ENCODE measurements at places on chromosomes 16 and 17. TPM values are rescaled to one million over a fixed set of nuclear protein-coding genes. Genes with fewer than 3 reads are reported as not detected.

Gene OR3A2
- 0.46 TPM for total RNA-seq

DNA sequence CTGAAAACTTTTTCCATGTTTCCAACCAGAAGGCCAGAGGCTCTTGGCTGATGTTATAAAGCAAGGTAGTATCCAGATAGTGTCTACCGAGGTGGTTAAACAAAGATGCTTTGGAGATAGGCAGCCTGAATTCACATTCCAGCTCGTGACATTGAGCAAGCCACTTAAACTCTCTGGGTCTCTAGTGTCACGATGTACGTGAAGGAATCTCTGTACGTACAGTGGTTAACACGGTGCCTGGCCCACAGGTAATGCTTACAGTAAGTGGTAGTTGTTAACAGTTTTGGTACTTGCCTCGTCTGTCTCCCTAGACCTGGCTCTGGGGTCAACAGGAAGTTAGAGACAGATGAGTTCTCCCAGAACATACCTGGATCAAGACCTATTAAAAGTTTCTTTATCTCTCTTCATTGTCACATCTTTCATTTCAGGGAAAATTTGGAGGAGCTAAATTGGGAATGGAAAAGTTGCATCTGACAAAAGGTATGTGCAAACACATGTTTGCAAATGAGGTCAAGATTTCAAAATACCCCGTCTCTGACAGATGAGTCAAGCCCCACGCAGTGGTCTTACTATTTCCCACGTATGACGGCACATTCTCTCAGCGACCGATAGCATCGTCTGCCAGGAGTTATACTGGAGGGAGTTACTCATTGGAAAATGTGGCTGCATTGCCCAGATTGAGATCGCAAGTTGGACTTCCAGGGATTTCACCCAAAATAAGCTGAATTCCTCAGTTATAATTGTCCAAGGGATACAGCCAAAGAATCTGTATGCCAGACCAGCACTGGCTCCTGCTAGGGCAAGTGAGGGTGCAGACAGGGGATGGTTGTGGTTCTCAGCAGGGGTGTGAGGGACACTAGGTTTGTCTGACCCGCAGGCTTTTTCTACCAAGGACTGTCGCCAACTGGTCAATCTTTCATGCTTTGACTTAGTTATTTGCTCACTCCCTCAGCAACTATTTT, 18.9 kb upstream of the MYH10 start:
- DNase-seq: no peak

DNA sequence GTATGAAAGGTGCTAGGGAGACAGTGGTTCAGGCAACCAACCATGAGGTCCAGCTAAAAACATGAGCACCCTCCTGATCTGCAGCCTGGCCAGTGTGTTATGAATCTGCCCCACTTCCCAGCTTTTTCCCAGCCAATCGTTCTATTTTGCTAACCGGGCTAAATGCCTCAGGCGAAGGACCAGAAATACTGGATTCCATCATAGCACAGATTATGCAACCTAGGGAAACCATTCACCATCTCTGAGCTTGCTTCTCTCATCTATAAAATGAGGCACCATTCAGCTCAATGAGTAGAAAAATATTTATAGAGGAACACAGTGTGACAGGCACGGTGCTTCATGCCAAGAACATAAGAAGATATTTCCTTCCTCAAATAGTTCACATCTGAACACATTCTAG, 45.2 kb upstream of the NUDT7 start:
- no peak for DNase-seq

Gene PRM3
- not detected for total RNA-seq

Gene SEC14L1
- 92.2 TPM for total RNA-seq

GRCh38 chr17:7132511-7133094, 18.0 kb upstream of the ASGR2 start:
- DNase-seq: peak; percentile 41

Gene ESRP2
- 0.34 TPM for total RNA-seq

Gene EPX
- not detected for total RNA-seq

Gene CDH8
- total RNA-seq: not detected

DNA sequence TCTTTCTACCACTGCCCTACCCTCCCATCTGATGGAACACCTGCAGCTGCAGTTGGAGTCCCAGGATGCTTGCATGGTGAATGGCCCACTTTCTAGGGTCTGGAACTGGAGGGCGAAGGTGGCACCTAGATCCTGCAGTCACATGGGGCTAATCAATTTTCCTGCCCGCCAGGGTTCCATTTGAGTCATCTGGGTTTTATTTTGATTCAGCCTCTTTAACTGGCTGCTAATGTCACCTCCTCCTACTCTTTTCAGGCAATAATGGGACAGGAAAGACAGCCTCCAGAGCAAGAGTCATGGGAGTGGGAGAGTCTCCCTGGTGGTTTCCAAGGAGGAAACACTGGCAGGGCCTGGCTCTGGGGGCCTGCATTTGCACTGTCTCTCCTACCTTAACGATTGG, 3.8 kb upstream of the TBKBP1 start:
- no peak for DNase-seq

DNA sequence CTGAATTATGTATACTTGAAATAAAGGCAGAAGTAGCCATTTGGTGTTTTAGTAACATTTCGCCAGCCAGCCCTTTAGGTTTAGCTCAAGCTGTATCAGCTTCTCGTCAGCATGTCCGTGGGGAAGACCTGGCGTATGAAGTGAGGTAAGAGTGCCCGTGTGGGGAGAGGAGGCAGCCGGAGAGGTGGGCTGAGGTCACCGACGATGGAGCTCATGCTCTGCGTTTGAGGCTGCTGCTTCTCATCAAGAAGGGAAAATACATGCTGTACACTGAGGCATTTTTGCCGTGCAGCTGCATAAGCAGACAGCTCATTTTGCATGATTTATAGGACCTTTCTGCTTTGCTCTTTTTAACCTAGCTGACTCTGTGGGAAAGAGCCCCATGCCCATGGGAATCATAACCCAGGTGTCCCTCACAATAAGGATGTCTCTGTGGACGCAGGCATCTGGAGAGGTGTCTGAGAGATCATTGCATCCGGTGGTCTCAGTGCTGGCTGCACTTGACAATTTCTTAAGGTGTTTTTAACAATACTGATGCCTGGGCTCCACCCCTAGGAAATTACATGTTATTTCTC, 179.1 kb downstream of the ABCC12 start:
- DNase-seq: no peak

DNA sequence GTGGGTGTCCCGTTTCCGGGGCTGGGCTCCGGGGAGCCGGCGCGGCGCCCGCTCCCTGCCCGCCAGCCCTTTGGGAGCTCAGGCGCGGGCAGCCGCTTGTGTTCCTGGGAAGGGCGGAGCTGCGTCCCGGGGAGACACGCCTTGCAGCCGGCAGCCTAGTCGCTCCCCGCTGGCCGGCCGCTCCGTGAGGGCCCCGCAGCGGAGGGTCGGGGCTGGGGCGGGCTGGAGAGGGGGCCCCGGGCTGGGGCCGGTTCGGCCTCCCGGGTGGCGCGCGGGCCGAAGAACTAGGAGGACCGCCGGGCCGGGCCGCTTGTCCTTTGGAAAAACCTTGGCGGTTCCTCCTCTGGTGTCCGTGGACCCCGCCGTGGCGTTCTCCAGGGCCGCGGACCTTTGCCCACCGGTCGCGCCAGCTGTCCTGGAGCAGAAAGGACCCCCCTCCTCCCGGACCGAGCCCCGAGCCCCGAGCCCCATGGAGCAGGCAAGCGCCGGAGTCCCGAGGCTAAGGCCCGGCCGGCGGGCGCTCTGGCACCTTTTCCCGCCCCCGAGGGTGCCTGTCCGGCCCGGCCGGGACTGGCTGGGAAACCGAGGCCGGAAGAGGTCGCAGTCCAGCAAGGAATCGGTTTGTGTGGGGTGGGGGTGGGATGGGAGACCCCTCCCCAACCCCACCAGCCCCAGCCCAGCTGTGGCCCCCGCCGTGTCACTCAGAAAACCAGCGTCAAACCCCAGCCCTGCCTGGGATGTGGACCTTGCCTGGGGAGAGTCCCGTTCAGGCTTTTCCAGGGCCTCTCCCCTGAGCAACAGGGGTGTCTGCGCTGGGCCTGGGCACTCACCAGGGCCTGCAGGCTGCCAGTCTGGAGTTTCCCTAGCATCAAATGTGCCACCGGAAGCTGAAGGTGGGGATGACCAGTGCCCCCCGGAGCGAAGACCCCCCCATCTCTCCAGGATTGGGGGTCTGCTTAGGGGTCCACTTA, 6.8 kb upstream of the TBC1D3B start:
- DNase-seq: no peak

DNA sequence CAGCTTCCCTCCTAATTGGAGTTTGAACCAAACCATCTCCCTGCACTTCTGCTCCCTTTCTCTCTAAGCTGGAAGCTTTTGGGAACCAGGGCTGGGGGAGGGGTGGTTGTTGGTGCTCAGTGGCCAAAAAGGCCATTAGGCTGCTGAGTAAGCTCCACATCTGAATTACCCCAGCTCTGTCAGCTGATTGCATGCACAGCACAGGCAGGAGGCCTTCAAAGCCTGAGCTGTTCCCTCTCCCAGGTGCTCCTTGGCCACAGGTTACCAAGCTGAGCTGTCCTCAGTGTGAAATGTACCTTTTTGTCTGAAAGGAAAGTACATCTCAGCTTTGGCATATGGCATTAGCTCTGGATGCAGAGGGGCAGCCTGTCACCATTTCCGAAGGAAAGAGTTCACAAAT, 6.2 kb upstream of the TBKBP1 start:
- DNase-seq: no peak

- DNase-seq: no peak
Measured at GRCh38 chr17:60398227-60398959, 6.5 kb upstream of the USP32 start.

Gene TMED6
- 1.9 TPM for total RNA-seq

Gene SUZ12
- total RNA-seq: 70.4 TPM

Gene SOST
- total RNA-seq: not detected

- DNase-seq: peak; percentile 43
Measured at GRCh38 chr17:32461853-32462617, 17.7 kb downstream of the PSMD11 start.

All from activated T-helper 2 cell treated with anti-CD3 and anti-CD28 coated beads, Interferon-gamma antibody, Interleukin-2, Interleukin-4, amounts not matched to agents 10 μg/mL and 5 μg/mL and 100 μg/mL, durations not matched to agents 14 hours and 24 hours and 36 hours (primary cell).